ENCODE measurements at places on chromosomes 12 and 14.

DNA sequence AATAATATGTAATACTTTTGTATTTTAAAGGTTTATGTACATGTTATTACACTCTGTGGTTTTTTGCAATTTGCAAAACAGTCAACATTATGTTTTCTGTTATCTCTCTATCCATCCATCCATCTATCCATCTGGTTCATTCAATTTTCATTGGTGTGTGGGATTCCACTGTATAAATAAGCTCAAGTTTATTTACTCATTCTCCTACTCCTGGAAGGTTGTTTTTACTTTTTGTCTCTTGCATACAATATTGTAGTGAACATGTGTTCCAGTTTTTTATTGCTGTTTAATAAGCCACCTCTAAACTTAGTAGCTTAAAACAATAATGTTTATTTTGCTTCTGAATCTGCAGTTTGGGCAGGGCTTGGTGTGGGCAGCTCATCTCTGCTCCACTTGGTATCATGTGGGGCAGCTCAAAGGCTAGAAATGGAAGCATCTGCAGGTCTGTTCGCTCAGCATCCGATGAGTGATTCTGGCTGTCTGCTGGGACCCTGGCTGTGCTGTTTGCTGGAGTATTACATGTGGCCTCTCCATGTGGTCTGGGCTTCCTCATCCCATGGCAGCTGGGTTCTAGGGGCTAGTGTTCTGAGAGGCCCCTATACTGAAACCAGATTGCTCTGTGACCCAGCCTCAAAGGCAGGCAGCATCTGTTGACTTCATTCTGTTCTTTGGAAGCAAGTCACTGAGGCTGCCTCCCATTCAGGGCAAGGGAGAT lies 98.8 kb downstream of the SLC25A47 start:
- DNase-seq = no peak

- DNase-seq = no peak
Observed at GRCh38 chr12:92989715-92990484, 60.8 kb upstream of the EEA1 start.

- no peak for DNase-seq
Observed at GRCh38 chr12:131041968-131042833, 88.5 kb downstream of the ADGRD1 start.

GRCh38 chr12:44837114-44837755 lies 38.9 kb downstream of the NELL2 start:
- DNase-seq = no peak

DNA sequence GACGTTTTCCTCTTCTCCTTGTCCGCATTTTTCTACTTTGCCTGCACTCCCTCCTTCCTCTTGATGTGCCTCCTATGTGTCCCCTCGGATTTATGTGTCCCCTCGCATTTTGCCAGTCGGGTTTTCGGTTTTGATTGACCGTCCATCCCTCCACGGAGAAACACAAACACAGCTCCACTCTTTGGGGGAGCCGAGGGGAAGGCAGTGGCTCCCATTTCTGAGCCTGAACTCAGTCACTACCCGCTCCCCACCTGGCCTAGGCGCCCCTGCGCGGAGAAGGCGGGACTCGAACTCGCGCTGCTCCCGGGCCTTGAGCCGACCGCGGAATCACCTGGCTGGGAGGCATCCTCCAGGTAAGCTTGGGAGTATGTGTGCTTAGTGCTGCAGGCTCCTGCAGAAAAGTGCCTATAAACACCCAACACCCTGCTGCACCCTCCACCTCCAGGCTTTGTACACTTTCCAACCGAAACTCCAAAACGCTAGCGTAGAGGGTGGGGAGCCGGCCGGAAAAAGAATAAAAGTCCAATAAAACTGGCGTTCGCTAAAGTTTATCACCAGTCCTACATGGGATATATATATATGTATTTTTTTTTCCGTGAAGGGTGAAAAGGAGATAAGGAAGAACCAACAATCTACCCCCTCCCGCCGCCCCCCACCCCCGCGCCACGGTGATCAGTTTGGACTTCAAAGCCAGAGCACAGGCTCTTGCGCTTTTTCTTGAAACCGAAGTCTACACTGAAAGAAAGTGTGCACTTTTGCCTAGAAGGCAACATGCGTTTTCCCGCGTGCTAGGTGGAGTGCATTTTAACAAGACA lies 3.3 kb upstream of the CCND2 start:
- DNase-seq = peak; percentile 26

GRCh38 chr14:30440961-30441360 lies 118.0 kb upstream of the G2E3 start:
- no peak for DNase-seq

- DNase-seq = no peak
Observed at GRCh38 chr12:59499774-59500173, 96.1 kb upstream of the SLC16A7 start.

DNA sequence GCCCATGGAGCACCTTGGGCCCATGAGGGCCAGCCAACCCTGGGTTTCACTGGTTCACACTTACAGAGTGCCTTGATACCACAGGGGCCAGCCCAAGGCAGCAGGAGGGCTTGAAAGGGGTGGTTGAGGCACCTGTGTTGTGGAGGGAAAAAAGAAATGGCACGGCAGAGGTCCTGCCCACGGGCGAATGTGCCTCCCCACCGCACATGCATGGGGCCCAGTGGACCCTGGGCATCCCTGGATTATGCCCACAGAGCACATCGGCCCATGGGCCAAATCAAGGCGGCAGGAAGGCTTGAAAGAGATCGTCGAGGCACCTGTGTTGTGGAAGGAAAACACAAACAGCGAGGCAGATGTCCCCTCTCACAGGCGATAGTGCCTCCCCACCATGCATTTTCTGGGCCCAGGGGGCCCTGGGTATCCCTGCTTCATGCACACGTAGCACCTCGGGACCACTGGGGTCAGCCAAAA lies 378.1 kb downstream of the ALG10 start:
- no peak for DNase-seq

DNA sequence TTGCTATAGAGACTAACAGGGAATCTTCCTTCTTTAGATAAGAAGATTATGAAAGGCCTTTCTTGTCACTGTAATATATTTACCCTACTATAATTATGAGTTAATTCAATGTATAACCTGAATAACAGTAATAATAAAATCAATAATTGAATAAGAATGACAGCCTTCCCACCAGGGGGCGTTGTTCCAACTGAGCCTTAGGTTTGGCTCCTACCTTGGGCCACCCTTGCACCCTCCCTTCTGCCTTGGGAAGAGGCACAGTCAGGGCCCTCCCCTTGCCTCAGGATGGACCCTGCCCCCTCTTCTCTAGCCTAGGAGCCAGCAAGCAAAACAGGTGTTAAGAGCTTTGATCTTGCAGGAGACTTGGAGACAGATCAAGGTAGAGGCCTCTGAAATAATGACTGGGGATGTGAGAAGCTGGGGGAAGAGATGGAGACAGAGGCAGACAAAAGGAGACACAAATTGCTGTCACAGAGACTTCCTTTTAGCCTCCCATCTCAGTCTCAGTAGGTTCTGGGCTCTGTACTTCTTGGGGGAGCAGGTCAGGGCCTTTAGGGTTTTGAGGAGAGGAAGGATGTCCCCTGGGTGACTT lies 40.1 kb upstream of the CISTR start:
- DNase-seq = peak; percentile 24

DNA sequence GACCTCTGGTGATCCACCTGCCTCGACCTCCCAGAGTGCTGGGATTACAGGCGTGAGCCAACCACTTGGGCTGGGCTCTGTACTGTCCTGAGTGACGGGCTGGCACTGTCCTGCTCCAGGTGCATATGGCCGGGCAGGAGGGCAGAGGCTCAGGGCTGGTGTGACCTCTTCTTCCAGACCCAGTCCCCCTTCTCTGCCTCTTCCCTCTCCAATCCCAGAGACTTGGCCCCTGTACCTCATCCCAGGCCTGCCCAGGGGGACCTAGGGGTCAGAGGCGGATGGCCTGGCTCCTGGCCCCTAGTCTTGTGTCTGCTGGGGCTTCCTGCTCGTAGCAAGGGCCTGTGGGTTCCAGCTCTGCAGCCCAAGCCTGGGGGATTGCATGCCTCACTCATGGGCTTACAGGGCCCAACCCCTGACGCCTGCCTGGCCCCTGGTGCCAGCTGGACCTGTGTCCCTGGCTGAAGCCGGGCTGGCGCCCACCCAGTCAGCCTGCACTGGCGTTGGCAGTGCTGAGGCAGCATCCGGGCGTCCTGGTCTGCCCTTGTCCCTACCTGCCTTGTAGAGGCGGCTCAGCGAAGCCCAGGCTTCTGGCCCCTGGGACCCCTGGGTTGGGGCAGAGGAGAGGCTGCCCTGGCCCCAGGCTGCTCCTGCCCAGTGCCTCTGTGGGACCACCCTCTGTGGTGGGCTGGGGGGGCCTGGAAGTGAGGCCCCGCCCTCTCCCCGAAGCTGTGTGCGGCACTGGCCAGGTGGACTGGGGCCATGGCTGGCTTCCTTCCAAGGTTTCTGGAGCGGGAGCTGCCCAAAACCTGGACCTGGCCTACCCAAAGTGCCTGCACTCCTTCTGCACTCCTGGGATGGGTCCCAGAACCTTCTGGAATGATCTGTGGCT lies 4.3 kb downstream of the TEDC1 start:
- DNase-seq = no peak

- no peak for DNase-seq
Observed at GRCh38 chr12:121823727-121824115, 19.9 kb downstream of the SETD1B start.

DNA sequence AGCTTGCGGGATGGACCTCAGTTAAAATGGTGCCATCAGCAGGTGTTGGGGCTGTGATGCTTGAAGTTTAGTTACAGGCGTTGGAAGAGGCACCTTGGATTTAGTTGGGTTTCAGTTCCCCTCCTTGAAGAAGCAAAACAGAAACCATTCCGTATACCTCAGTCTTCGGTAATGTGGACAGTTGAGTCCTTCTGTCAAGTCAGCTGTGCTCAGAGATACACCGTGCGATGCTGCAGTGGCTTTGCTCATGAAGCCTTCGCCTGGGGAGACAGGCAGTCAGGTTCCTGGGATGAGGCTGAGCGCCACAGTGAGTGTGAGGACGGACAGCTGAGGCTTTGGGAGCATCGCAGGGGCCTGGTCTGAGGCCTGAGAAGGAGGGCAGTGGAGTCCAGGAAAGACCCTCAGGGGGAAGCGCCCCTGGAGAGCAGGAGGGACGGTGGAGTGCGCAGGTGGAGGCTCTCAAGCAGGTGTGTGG lies 7.4 kb downstream of the RAN start:
- DNase-seq = peak; percentile 86

DNA sequence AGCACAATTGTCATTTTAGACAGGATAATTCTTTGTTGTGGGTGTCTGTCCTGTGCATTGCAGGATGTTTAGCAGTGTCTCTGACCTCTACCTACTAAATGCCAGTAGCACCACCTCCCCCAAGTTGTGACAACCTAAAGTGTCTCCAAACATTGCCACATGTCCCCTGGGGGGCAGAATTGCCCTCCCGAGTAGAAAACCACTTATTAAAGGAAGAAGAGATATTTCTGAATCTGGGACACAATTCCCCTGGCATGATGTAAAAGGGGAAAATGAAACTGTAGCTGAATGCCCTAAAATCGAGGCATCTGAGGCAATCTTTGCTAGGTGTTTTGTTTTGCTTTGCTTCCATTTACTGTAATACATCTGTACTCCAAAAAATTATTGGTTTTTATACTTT lies 116.8 kb upstream of the NAP1L1 start:
- no peak for DNase-seq

DNA sequence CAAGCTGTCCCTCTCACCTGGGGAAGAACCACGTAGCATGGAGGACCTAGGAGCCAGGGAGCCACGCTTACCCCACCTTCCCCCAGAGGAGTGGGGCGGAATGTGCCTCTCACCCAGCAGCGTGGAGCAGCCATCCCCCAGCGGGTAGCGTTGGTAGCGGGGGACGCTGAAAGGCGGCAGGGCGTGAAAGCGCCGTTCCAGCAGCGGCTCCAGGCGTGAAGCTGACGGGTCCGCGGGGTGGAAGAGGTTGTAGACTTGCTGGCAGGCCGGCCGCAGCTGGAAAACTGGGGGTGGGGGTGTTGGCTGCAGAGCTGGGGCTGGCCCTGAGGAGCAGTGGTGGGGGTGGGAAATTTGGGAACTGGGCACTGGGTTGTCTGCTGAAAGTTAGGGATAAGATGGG lies 11.9 kb downstream of the ARL6IP4 start:
- no peak for DNase-seq

DNA sequence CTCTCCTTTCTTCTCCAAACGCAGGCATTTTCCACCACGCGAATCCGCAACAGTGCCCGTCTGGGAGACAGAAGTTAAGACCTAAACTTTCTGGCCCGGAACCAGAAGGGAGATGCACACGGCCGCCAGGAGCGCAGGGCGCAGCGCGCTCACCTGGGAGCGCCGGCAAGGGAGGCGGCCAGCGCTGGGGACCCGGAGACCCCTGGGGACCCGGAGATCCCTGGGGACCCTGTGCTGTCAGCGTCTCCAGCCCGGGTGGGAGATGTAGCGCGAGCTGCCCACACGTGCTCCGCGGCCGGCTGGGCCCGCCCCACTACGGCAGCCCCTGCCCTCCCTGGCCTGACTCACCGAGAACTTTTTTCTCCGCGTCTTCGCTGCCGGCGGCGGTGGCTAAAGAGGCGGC lies 620 bp downstream of the YBX3 start:
- peak; percentile 88 for DNase-seq

Measured in NAMALWA (cell line).